ENCODE measurements at places on chromosomes 1 and 21. TPM values are rescaled to one million over a fixed set of nuclear protein-coding genes. Genes with fewer than 3 reads are reported as not detected.

- no peak overlapping the region for H3K4me3 ChIP-seq
- H3K27ac ChIP-seq: no peak overlapping the region
- peaks cover 5% of the 10 kb centered on the region for H3K27me3 ChIP-seq
Measured at GRCh38 chr1:245872475-245872874, 634.6 kb downstream of the SMYD3 start.

DNA sequence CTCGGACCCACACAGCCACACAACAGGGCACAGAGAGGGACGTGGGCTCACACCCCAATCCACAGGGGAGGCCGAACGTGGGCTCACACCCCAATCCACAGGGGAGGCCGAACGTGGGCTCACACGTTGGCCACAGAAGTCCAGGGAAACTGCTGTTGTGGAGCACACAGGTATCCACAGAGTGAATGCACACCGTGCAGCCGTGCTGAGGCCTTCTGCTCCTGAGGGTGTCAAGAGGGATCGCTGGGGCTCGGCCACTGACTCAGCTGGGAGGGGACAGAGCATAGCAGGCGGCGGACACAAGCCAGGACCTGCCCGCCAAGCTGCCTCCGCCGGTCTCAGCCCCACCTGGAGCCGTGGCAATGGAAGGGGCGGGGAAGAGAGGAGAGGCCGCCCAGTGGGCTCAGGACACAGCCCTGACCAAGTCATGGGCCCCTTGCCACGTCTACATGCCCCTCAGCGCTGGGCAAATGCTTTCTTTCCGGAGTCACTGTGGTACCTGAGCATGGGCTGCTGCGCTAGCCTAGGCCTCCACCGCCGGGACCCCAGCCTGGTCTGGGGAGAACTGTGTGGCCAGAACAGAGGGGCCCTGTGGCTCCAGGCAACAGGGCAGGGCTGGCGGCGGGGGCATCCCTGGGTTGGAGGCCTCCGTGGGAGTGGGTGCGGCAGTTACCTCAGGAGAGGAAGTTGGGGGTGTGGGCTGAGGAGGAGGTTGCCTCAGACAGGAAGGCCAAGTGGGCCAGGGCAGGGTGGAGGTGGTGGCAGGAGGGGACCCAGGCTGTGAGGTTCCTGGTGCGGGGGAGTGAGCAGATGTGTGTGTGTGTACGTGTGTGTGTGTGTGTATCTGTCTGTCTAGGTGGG lies 1.2 kb downstream of the SYTL1 start:
- DNase-seq: no peak
- no peak overlapping the region for H3K4me3 ChIP-seq
- H3K27ac ChIP-seq: peak overlapping the region; percentile 46
- peaks cover 8% of the 10 kb centered on the region for H3K27me3 ChIP-seq
- no peaks in the 10 kb centered on the region for H3K36me3 ChIP-seq

MYOG gene
- total RNA-seq: not detected

- peaks cover under 1% of the 10 kb centered on the region for H3K36me3 ChIP-seq
- no peak overlapping the region for H3K27ac ChIP-seq
- no peaks in the 10 kb centered on the region for H3K27me3 ChIP-seq
- H3K4me3 ChIP-seq: no peak overlapping the region
- peaks cover 12% of the 10 kb centered on the region for H3K4me1 ChIP-seq
Measured at GRCh38 chr1:226826479-226827261, 43.7 kb upstream of the PSEN2 start.

GRCh38 chr21:45655124-45655523 lies 11.6 kb downstream of the PCBP3 start:
- H3K36me3 ChIP-seq: peaks cover 10% of the 10 kb centered on the region
- H3K27me3 ChIP-seq: no peaks in the 10 kb centered on the region
- no peak overlapping the region for H3K27ac ChIP-seq
- no peak overlapping the region for H3K4me3 ChIP-seq

TMEM222 gene
- total RNA-seq: 50.0 TPM

GRCh38 chr1:117902944-117903343 lies 26.5 kb downstream of the GDAP2 start:
- no peak for DNase-seq
- no peaks in the 10 kb centered on the region for H3K36me3 ChIP-seq
- H3K4me3 ChIP-seq: no peak overlapping the region
- no peaks in the 10 kb centered on the region for H3K4me1 ChIP-seq
- no peak overlapping the region for H3K27ac ChIP-seq
- peaks cover 2% of the 10 kb centered on the region for H3K27me3 ChIP-seq

DNA sequence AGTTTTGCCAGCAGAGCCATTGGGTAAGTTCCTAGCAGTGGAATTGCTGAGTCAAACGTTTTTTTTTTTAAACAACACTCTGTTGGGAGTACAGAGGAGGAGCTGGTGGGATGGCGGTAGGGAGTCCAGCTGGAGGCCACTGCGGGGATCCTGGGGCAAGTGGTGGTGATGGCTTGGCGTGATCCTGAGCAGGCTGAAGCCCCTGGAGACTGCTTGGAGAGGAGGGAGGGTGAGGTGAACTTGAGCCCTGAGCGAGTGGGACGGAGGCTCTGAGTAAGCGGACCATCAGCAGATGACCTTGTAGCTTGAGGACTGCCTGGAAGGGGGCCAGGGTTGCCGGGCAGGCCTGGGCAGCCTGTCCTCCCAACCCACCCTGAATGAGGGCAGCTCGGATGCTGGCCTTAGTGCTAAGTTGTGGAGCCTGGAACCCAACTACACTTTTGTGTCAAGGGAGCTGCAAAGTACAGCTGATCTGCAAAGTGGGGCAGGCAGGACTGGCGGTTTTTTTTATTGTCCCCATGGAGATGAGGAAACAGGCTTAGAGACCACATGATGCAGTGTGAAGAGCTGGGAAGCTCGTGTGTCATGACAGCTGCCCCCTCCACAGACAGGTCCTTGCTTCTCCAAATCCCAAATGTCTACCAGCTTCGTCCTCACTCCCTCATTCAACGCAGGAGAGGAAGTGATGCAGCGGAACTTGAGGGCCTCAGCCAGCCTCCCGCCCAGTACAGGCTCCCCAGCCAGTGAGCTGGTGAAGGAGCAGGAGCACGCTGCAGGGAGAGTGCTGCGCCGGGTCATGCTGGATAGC lies 20.2 kb downstream of the MRPL37 start:
- H3K27ac ChIP-seq: peak overlapping the region; percentile 82
- DNase-seq: peak; percentile 36
- peak overlapping the region; percentile 49 for H3K4me3 ChIP-seq
- peaks cover 43% of the 10 kb centered on the region for H3K27me3 ChIP-seq

GRCh38 chr1:209732725-209733124 lies 23.1 kb upstream of the TRAF3IP3 start:
- H3K27ac ChIP-seq: no peak overlapping the region
- H3K36me3 ChIP-seq: no peaks in the 10 kb centered on the region
- no peaks in the 10 kb centered on the region for H3K27me3 ChIP-seq

CASP9 gene
- total RNA-seq: 12.8 TPM

GRCh38 chr1:199173356-199173755 lies 534.5 kb downstream of the PTPRC start:
- H3K36me3 ChIP-seq: no peaks in the 10 kb centered on the region
- H3K27ac ChIP-seq: no peak overlapping the region
- H3K4me3 ChIP-seq: no peak overlapping the region
- no peaks in the 10 kb centered on the region for H3K27me3 ChIP-seq

S100A7A gene
- not detected for total RNA-seq

EPS8L3 gene
- total RNA-seq: not detected

ALX3 gene
- not detected for total RNA-seq

- no peaks in the 10 kb centered on the region for H3K4me1 ChIP-seq
- H3K27me3 ChIP-seq: no peaks in the 10 kb centered on the region
- no peak overlapping the region for H3K27ac ChIP-seq
- no peak for DNase-seq
- no peak overlapping the region for H3K4me3 ChIP-seq
- H3K36me3 ChIP-seq: no peaks in the 10 kb centered on the region
Measured at GRCh38 chr1:88404582-88404981, 279.5 kb upstream of the PKN2 start.

- H3K4me3 ChIP-seq: no peak overlapping the region
- H3K27me3 ChIP-seq: no peaks in the 10 kb centered on the region
- no peaks in the 10 kb centered on the region for H3K36me3 ChIP-seq
- H3K4me1 ChIP-seq: no peaks in the 10 kb centered on the region
- DNase-seq: no peak
Measured at GRCh38 chr1:40753142-40753882, 30.3 kb upstream of the KCNQ4 start.

GRCh38 chr1:178931858-178932551 lies 61.1 kb upstream of the ANGPTL1 start:
- H3K27me3 ChIP-seq: no peaks in the 10 kb centered on the region
- H3K4me3 ChIP-seq: no peak overlapping the region
- DNase-seq: no peak
- H3K4me1 ChIP-seq: peaks cover 3% of the 10 kb centered on the region

RNF19B gene
- 18.7 TPM for total RNA-seq

LRRN2 gene
- 6.9 TPM for total RNA-seq

GRCh38 chr21:40707656-40708244 lies 139.2 kb downstream of the DSCAM start:
- peaks cover 1% of the 10 kb centered on the region for H3K27me3 ChIP-seq
- DNase-seq: no peak
- H3K36me3 ChIP-seq: no peaks in the 10 kb centered on the region
- no peak overlapping the region for H3K4me3 ChIP-seq
